Osteocyte (in vitro differentiated cells): ENCODE measurements at places on chromosomes 3 and 15.
A peak's percentile ranks its signal among the peaks of the same experiment; 100 is the strongest.

- no peak for DNase-seq
These were observed 283.1 kb upstream of the UBE2E2 start for GRCh38 chr3:22920006-22920405.

DNA sequence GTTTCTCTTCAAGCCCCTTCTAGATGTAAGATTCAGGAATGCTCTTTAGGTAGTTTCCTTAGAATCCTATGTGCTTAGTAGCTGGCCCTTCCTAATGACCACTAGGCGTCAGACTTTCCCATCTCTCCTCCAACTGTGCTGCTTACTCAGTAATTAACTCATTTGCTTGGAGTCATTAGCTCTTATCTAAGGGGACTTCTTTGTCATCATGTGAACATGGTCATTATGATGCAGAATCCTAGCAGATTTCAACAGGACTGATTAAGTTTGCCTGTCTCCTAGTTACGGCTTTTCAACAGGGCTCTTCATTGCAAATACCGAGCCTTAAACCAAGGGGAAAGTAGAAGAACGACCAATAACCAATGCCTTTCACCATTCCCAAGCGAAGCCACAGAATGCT is 46.4 kb downstream of the GJD2 start:
- DNase-seq: no peak

DNA sequence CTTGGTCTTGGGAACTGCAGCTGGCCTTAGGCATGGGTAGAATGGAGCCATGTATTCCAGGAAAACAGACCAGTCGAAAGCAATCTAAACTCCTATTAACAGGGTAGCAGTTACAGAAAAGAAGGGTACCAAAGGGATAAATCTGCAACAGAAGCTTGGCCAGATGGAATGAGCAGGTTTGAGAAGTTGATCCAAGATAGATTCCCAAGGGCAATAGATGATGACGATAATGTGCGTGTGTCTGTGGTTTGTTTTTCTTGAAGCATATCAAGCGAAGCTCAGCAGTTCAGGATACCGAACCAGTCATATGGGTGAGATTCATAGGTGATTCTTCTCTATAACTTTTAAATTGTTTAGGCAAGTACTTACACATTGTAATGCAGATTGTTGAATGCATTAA is 203.8 kb upstream of the SEMA6D start:
- no peak for DNase-seq

DNA sequence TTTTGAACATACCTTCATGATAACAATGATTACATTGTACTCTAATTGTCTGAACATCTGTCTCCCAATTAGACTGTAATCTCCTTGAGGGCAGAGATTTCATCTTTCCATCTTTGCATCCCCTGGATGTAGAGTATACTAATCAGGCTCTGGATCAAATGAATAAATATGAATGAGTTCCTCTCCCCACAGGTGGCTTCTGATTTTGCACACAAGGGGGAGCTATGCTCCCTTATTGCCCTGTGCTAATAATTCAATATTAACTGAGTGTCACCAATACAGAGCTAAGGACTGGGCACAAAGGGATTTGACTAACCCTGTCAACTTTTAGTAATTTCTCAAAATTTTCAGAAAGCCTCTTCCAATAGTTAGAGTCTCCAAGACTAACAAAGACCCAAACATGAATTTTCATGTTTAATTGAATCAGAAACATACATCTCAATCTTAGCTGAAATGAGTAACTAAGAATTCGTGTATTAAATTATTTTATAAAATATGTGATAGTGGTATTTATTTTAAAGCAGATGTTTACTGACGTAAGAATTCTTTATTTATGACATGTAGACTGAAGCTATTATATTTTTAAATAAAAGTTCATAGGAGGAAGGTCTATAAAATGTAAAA is 3.0 kb downstream of the DUOXA1 start:
- no peak for DNase-seq

DNA sequence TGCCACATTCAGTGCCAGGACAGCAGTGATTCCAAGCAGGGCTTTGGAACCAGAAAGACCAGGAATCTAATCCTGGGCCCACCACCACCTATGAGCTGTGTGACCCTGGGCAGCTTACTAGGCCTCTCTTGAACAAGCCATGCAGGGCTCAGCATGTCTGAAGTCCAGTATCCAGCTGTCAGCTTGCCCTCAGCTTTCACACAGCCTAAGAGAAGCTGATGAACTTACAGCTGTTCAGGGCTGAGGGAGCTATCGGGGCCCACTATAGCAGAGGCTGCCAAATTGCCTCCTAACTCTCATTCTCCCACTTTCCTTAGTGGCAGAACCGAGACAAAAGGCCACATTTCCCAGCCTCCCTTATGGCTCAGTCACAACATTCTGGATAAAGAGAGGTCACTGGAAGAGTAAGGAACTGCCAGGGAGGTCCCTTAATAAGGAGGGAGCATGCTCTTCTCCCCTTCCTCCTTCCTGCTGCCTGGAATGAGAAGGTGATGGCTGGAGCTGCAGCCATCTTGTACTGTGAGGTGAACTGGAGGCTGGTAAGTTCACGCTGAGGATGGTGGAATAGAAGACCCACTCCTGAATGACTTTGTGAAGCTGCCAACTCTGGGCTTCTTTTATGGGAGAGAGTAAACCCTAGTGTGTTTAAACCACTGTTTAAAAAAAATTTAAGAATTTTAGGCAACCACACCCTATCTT is 34.5 kb downstream of the FEM1B start:
- DNase-seq: peak; percentile 38

- no peak for DNase-seq
These were observed 156.1 kb downstream of the MCTP2 start for GRCh38 chr15:94387442-94387841.

- peak; percentile 92 for DNase-seq
These were observed 34.3 kb downstream of the ZMAT3 start for GRCh38 chr3:179037351-179037750.

- DNase-seq: no peak
These were observed 51.8 kb upstream of the PLXND1 start for GRCh38 chr3:129658110-129658843.

- no peak for DNase-seq
These were observed 264.9 kb downstream of the GBE1 start for GRCh38 chr3:81496407-81497104.

DNA sequence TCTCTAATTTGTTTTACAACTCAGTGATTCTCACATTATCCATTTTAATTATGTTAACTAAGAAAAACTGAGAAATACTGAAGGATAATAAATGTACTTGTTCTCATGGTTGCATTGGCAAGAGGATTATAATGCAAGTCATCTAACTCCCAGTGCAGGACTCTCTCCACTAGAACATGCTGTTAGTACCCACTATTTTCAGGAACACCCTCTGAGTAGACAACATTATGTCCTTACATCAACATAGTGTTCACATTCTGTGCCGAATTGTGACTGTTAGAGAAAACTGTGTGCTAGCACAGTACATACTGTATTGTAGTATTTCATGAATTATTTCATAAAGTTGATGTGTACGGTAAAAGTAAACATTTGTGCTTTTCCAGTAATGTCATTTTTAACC is 80.1 kb downstream of the LEKR1 start:
- no peak for DNase-seq

GRCh38 chr15:47266566-47266965 is 450.7 kb upstream of the SEMA6D start:
- DNase-seq: no peak

DNA sequence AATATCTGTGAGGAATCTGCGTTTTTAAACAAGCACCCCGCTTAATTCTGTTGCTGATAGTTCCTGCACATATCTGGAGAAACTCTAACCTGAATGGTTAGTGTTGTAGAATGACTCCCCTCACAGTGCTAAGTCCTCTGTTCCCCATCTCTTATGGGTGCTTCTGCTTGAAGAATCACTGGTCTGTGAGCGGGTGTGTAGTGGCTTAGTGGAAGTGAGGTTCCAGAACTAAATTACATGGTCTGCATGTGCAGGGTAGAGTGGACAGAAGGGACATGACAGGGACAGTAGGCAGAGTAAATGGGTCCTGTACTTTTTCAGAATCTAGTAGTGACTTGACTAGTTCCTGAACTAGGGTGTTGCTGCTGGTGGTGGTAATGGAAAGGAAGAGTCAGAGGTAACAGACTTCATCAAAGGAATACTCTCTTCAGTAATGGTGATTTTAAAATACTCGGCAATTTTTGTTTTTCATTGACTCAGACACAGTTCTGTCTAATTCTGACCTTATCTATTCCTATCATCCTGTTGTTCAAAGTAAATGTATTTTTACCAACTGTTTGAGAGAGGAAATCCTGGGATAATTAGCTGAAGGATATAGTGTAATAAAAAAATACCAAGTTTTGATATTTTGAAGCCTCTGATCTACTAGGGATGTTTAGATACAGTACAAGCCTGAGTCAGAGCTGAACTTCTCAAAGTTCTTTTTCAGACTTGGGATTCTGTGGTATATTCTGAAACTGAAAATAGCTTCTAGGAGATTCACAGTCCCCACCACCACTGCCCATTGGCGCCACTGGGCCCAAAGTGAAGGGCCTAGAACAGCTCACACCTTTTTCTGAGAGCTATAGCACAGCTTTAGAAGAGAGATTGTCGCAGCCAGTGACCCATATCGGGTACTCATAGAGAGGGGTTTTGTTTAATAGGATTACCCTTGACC is 55.5 kb downstream of the FNDC3B start:
- DNase-seq: no peak

GRCh38 chr15:47746516-47746915 is 29.2 kb downstream of the SEMA6D start:
- no peak for DNase-seq

GRCh38 chr3:119817583-119818363 is 35.9 kb downstream of the NR1I2 start:
- no peak for DNase-seq

DNA sequence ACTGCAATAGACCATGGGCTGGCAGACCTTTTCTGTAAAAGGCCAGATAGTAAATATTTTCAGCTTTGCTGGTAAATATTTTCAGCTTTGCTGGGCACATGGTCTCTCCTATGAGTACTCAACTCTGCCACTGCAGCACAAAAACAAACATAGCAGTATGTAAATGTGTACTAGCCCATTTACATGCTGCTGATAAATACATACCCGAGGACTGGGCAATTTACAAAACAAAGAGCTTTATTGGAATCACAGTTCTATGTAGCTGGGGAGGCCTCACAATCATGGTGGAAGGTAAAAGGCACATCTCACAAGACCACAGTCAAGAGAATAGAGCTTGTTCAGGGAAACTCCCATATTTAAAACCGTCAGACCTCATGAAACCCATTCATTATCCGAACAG is 793.0 kb downstream of the EDEM1 start:
- DNase-seq: no peak

- DNase-seq: no peak
These were observed 27.1 kb downstream of the RPSA start for GRCh38 chr3:39433642-39434041.
